ENCODE measurements at places on chromosomes 6 and 20. TPM values are rescaled to one million over a fixed set of nuclear protein-coding genes. Genes with fewer than 3 reads are reported as not detected.
A peak's percentile ranks its signal among the peaks of the same experiment; 100 is the strongest.

DNA sequence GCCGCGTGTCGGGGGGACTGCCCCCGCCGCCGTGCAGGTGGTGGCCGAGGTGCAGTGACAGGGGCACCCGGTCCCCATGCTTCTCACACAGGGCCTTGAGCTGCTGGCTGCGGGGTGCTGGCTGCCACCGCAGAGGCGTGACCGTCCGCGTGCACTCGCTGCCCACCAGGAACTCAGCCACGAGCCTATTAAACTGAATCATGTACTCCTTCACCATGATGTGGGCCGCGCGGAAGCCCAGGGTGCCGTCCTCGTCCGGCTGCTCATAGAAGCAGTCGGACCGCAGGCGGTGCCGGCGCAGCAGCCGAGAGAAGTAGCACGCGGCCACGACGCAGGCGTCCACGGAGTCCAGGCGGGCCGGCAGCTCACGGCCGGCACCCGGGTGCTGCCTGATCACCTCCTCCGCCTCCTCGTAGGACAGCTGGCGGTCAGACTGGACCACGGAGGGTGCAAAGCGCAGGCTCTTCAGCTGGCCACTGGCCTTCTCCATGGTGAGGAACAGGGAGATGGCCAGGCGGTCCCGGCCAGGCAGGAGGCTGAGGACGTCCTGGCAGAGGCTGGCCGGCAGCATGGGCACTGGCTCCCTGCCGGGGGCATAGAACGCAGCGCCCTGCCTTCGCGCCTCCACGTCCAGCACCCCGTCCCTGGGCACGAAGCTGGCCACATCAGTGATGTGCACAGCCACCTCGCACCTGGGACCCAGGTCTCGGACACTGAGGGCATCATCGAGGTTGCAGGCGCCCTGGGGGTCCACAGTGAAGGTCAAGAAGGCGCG lies 9.8 kb downstream of the HELZ2 start:
- DNase-seq = no peak
- H3K4me3 ChIP-seq = no peak overlapping the region
- H3K4me1 ChIP-seq = peaks cover 26% of the 10 kb centered on the region
- H3K36me3 ChIP-seq = peaks cover 50% of the 10 kb centered on the region

GRCh38 chr6:13250703-13251102 lies 77.6 kb downstream of the TBC1D7 start:
- peaks cover 6% of the 10 kb centered on the region for H3K27me3 ChIP-seq
- DNase-seq = no peak
- peaks cover 2% of the 10 kb centered on the region for H3K4me1 ChIP-seq
- no peak overlapping the region for H3K27ac ChIP-seq
- no peak overlapping the region for H3K4me3 ChIP-seq
- H3K36me3 ChIP-seq = no peaks in the 10 kb centered on the region

- H3K4me3 ChIP-seq = no peak overlapping the region
- DNase-seq = peak; percentile 48
- no peaks in the 10 kb centered on the region for H3K36me3 ChIP-seq
- H3K4me1 ChIP-seq = no peaks in the 10 kb centered on the region
- H3K27me3 ChIP-seq = peaks cover 33% of the 10 kb centered on the region
Observed at GRCh38 chr6:38973178-38974057, 75.2 kb upstream of the GLP1R start.

DNA sequence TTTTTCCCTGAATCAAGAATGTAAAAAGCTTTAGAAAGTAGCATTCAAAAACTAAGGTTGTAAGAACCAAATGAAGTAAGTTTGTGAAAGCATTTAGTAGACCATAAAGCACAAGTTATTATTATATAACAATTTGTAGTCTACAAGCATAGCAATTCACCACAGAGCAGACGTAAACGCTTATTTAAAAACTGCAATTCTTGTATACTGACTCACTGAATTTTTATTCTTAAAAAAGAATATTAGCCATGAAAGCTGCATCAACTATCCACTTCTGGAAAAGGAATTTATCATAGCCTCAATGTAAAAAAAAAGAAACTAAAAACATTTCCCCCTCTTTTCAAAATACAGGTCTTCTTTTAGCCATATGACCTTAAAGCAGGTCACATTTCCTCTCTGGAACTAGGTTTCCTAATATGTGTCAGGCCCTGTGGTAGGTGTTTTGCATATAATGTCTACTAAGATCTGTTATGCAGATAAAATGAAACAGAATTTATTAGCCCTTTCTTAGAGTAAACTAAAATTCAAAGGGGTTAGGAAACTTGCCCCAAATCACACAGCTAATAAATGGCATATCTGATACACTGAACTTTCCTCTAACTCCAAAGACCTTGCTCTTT lies 2.1 kb downstream of the MAP3K7 start:
- H3K4me3 ChIP-seq = peak overlapping the region; percentile 90
- H3K36me3 ChIP-seq = peaks cover 12% of the 10 kb centered on the region
- peaks cover 36% of the 10 kb centered on the region for H3K4me1 ChIP-seq
- H3K27ac ChIP-seq = no peak overlapping the region

DNA sequence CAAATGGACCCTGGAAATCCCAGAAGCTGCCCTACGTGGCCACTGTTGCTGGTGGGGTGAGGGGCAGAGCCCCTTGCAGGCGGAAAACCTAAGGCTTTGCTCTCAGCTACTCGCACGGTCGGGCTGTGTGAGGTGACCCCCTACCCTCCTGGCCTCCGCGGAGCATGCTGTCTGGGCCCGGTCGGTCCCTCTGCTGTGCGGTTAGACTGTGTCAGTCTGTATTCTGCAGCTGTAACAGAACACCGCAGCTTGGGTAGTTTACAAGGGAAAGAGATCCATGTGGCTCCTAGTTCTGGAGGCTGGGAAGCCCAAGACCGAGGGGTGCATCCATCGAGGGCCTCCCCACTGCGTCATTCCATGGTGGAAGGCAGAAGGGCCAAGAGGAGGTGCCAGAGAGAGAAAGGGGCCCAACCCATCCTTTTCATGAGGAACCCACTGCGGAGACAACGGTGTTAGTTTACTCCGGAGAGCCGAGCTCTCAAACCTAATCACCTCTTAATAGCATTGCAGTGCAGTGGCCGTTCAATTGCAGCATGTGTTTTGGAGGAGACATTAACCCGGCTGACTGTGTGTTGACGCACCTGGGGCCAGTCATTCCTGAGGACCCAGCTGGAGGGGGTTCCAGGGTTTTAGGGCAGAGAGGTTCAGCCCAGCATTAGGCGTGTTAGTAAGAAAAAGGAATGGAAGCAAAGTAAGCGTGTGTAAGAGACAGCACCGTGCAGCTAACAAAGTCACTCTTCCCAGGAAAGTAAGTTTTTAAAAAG lies 18.3 kb downstream of the COL9A3 start:
- no peak for DNase-seq
- H3K4me3 ChIP-seq = no peak overlapping the region
- H3K27me3 ChIP-seq = no peaks in the 10 kb centered on the region
- H3K27ac ChIP-seq = no peak overlapping the region

- peaks cover 2% of the 10 kb centered on the region for H3K27me3 ChIP-seq
- no peak for DNase-seq
- no peak overlapping the region for H3K4me3 ChIP-seq
- H3K4me1 ChIP-seq = no peaks in the 10 kb centered on the region
Observed at GRCh38 chr20:50681359-50682064, 9.8 kb downstream of the RIPOR3 start.

DNA sequence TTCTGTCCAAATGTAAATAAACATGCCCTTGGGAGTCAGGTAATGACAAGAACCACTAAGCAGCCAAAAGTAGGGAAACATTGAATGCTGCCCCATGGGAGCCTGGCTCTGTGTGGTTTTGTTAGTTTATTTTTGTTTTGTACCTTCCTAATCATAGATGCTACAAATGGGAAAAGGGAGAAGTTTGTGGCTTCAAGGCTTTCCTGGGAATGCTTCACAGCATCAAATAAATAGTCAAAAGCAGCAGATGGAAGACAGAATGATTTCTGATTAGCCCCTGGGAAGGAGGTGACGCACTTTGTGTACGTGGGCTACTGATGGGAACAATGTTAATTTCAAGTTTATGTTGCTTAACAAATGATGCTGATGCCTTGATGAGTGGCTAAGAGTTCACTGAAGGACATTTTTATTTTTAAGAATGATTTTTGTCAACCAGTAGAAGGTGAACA lies 532.7 kb downstream of the BCKDHB start:
- no peaks in the 10 kb centered on the region for H3K4me1 ChIP-seq
- H3K4me3 ChIP-seq = no peak overlapping the region
- no peak overlapping the region for H3K27ac ChIP-seq
- no peaks in the 10 kb centered on the region for H3K36me3 ChIP-seq
- DNase-seq = no peak
- H3K27me3 ChIP-seq = no peaks in the 10 kb centered on the region

DNA sequence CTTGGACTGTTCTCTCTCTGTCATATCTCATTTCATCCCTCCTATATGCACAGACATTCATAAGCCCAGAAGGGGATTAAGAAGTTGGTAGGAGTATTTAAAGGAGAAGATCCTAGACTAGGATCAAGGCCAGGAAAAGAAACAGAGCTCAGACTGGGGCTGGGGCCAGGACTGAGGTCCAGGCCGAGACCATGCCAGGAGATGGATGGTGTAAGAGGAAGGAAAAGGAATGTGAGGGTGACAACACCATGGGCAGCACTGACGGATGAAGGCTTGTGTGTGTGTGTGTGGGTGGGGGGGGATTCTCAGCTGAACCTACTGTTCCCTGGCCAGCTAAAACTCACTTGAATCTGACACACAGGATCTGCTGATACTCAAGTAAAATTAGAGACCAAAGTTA lies 182.1 kb downstream of the KIF6 start:
- H3K36me3 ChIP-seq = no peaks in the 10 kb centered on the region
- peaks cover 12% of the 10 kb centered on the region for H3K27me3 ChIP-seq
- H3K4me3 ChIP-seq = no peak overlapping the region
- DNase-seq = no peak
- H3K4me1 ChIP-seq = no peaks in the 10 kb centered on the region
- H3K27ac ChIP-seq = no peak overlapping the region

DNA sequence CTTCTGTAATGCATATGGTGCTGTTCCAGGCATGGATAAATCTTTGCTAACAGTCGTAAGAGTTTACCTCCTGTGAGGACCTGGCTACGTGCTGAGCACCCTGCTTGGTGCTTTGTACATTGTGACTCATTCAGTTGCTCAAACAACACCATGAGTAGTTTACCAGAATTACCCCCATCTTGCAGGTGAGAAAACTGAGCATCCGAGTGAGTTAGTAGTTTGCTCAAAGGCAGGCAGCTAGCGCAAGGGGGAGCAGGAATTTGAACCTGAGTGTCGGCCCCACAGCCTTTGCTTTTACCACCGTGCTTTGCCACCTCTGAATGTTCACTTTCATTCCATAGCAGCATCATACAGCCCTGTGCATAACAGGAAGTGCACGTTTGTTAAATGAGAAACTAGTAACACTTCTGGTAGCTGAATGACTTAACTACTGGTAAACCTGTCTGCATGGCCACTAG lies 121.9 kb downstream of the MTHFD1L start:
- peak; percentile 55 for DNase-seq
- no peaks in the 10 kb centered on the region for H3K27me3 ChIP-seq
- H3K36me3 ChIP-seq = peaks cover 18% of the 10 kb centered on the region
- H3K4me1 ChIP-seq = peaks cover 12% of the 10 kb centered on the region

DNA sequence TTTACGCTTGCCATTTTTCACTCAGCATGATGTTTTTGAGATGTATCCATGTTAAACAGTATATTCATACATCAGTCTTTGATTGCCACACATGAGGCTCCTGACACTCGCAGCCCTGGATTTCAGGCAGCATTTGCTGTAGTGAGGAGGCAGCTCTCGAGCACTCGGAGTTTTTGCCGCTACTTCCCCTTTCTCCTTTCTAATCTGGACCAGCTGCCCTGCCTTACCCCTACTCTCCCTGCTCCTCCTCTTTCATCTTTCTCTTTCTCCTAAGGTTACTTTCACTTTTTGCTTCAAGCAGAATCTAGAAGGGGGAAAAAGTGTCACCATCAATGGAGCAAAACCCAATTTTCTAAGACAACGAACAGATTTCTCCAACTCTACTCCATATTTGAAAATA lies 5.9 kb upstream of the CST3 start:
- DNase-seq = no peak
- peaks cover 5% of the 10 kb centered on the region for H3K4me1 ChIP-seq
- H3K27ac ChIP-seq = no peak overlapping the region
- H3K4me3 ChIP-seq = no peak overlapping the region

- peak; percentile 44 for DNase-seq
- H3K27me3 ChIP-seq = peaks cover 58% of the 10 kb centered on the region
- H3K4me1 ChIP-seq = peaks cover 7% of the 10 kb centered on the region
- no peak overlapping the region for H3K27ac ChIP-seq
- H3K4me3 ChIP-seq = no peak overlapping the region
Observed at GRCh38 chr6:52221302-52221701, 23.0 kb downstream of the IL17F start.

GRCh38 chr6:96795481-96795880 lies 41.8 kb downstream of the GPR63 start:
- DNase-seq = no peak
- no peak overlapping the region for H3K27ac ChIP-seq
- no peaks in the 10 kb centered on the region for H3K27me3 ChIP-seq
- no peak overlapping the region for H3K4me3 ChIP-seq
- H3K4me1 ChIP-seq = no peaks in the 10 kb centered on the region

DNA sequence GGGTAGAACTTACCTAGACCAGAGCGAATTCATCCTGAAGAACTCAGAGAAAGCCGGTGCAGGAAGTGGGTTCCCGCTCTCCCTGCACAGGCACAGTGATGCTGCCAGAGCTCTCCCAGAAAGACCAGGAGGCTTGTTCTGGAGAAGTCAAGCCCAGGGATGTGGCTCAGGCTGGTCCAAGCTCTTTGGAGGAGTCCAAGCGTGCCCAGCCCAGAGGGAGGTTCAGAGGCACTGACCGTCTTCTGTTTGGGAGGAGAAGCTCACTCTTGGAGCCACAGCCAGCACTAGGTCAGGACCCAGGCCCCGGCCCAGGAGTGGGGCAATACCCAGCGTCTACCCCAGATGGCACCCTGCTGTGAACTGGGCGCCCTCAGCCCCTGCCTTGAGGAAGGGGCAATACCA lies 1.5 kb upstream of the PMEPA1 start:
- H3K36me3 ChIP-seq = peaks cover 5% of the 10 kb centered on the region
- peaks cover 17% of the 10 kb centered on the region for H3K4me1 ChIP-seq
- H3K4me3 ChIP-seq = no peak overlapping the region
- DNase-seq = no peak
- no peak overlapping the region for H3K27ac ChIP-seq

GRCh38 chr6:109034526-109034925 lies 60.1 kb downstream of the SESN1 start:
- H3K4me1 ChIP-seq = peaks cover 20% of the 10 kb centered on the region
- H3K27ac ChIP-seq = no peak overlapping the region
- H3K36me3 ChIP-seq = peaks cover 2% of the 10 kb centered on the region
- no peak for DNase-seq
- H3K27me3 ChIP-seq = peaks cover 5% of the 10 kb centered on the region
- H3K4me3 ChIP-seq = no peak overlapping the region

DNA sequence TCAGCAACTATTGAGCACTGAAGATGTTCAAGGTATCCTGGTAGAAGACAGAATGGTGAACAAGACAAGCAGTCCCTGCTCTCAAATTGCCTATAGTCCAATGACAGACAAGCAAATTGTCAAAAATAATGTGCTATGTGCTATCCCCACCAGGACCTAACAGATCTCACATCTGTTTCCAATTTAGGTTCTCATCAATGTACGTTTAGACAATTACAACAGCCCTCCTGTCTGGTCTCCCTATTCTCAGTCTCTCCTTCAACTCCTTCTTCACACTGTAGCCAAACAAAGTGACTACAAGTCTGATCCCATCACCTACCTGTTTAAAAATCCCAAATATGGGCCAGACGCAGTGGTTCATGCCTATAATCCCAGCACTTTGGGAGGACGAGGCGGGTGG lies 7.5 kb downstream of the TAPBP start:
- DNase-seq = no peak
- peaks cover 54% of the 10 kb centered on the region for H3K36me3 ChIP-seq
- H3K4me3 ChIP-seq = no peak overlapping the region
- peaks cover 20% of the 10 kb centered on the region for H3K4me1 ChIP-seq
- H3K27ac ChIP-seq = peak overlapping the region; percentile 23

- H3K4me1 ChIP-seq = no peaks in the 10 kb centered on the region
- no peak for DNase-seq
- H3K27ac ChIP-seq = no peak overlapping the region
- H3K36me3 ChIP-seq = no peaks in the 10 kb centered on the region
Observed at GRCh38 chr6:74480561-74480960, 725.3 kb downstream of the COL12A1 start.

The TREM2 gene
- total RNA-seq = not detected

The AVP gene
- total RNA-seq = not detected

Data from activated CD8-positive, alpha-beta T cell treated with anti-CD3 and anti-CD28 coated beads, Interleukin-2, amount 10 ng/mL, durations not matched to agents 7 days and 5 days (primary cell).